ENCODE measurements at places on chromosomes 1 and 21.

GRCh38 chr1:59738152-59738551 is 76.6 kb upstream of the HOOK1 start:
- peak; percentile 84 for DNase-seq

- no peak for DNase-seq
These were observed 20.5 kb upstream of the NTMT2 start for GRCh38 chr1:170125269-170125668.

DNA sequence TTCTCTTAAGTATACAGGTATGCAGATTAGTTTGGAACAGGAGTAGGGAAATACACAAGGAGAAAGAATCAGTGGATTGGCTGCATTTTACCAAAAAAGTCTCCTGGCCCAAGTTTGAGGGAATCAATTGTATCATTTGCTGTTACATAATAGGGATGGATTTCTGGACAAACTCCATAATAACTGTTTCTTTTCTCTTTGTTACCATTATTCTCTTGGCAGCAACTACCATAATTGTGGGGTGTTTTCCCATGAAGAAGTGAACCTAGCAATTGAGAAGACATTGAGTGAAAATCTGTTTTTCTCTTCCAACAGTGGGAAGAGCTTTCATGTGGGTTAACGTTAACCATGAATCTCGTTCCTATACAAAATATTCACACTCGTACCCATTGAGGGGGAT is 46.4 kb upstream of the DPT start:
- no peak for DNase-seq

DNA sequence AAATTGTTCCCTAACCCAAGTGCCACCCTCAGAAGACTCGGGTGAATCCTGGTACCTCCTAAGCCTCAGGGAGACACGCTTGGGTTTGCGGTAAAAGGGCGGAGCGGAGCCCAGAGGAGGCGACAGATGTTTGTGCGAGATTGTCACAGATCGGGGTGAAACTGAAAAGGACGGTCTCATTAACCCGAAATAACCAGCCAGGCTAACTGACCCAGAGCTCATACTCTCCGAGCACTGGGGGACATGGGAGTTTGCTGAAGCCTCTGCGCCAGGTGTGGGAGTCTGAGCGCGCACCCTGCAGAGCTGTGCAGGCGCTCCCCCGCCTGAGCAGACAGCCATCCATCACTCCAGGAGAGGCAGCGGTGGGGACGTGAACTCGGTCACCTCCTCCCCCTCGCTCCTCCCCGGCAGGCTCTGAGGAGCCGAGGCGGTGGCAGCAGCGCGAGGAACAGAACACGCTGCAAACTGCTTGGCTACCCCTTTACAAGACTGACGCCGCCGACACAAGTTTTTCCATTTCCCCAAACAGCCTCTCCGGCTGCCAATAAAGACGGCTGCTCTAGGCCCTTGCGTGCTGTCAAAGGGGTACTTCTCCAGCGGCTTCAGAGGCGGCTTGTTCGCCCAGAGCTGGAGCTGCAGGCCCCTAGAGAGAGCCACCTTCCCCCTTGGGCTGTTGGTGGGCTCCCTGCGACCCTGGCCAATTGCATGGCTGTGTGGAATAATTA is 43.5 kb downstream of the RRAGC start:
- no peak for DNase-seq

- no peak for DNase-seq
These were observed 15.5 kb downstream of the CHI3L2 start for GRCh38 chr1:111242805-111243523.

- DNase-seq: no peak
These were observed 59.9 kb downstream of the SPSB1 start for GRCh38 chr1:9352377-9353134.

DNA sequence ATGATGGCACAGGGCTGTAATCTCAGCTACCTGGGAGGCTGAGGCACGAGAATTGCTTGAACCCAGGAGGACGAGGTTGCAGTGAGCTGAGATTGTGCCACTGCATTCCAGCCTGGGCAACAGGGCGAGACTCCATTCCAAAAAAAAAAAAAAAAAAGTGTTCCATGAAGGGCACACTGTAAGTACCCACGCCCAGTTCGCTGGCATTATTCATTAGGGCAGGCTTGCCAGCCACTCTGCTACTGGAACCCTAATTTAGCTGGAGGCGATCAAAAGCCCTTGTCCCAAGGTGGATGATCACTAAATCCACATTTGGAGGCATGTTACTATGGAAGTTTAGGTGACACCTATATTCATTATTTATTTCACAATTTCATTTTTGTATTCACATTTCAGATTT is 5.0 kb downstream of the IFNLR1 start:
- no peak for DNase-seq

DNA sequence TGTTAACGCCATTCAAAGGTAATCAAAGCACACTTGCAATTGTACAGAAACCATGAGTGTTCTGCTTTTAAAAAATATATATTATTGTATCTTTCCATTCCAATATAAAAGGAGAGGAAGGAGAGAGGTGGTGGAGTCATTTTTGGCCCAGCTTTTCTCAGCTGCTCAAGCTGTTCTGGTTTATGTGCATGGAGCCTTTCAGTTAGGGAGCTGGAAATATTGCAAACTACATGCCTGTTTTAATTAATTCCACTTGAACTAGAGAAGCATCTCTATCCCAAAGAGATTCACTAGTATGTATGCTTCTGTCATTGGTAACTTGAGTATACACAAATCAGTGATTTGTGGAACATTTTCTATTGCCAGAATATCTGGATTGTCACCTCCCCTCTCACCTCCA is 28.5 kb upstream of the C1orf105 start:
- no peak for DNase-seq

DNA sequence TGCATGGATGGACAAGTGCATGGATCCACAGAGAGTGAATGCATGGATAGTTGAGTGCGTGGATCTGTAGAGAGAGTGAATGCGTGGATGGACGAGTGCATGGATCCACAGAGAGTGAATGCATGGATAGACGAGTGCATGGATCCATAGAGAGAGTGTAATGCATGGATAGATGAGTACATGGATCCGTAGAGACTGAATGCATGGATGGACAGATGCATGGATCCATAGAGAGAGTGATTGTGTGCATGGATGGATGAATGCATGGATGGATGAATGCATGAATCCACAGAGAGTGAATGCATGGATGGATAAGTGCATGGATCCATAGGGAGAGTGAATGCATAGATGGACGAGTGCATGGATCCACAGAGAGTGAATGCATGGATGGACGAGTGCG is 153.8 kb downstream of the PCBP3 start:
- no peak for DNase-seq

DNA sequence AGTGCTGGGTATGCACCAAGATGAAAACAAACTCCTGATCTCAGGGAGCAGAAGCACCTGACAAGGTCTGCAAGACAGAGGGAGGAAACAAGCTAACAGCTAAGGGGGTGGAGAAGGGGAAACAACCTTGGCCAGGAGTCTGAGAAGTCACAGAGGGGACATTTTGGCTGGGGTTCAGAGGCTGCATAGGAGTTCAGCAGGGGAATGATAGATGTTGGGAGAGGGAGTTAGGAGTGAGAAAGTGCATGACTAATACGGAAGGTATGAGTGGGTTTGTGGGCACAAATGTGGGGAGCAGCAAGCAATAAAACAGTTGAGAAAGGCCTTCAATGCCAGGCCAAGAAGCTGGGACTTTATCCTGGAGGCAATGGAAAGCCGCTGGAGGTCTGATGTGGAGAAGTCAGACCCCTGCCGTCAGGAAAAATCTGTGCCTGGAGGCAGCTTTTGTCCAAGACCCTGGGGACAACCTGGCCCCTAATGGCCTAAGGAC is 16.4 kb downstream of the EPHA2 start:
- peak; percentile 86 for DNase-seq

DNA sequence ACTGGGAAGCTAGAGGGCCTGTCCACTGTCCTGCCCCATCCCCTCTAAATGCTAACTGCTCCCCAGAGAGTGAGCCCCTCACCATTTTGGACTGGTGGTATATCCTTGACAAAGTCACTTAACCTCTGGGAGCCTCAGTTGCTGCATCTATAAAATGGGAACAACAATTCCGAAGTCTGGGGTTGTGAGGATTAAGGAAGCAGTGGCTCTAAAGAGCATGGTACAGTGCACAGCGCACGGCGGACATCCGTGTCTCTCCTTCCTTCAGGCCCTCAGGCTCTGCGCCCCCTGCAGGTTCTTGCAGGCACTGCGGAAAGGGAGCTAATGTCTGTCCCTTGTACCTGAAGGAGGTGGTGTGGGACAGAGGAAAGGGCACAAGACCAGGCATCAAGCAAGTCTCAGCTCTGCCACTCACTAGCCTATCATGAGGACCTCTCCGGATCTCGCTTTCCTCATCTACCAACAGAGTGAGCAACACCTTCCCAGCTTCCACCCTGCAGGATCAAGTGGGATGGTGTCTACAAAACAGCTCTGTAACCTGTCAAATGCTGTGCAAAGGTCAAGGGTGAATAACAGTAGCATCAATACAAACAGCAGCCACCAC is 20.1 kb downstream of the ECE1 start:
- DNase-seq: peak; percentile 51

DNA sequence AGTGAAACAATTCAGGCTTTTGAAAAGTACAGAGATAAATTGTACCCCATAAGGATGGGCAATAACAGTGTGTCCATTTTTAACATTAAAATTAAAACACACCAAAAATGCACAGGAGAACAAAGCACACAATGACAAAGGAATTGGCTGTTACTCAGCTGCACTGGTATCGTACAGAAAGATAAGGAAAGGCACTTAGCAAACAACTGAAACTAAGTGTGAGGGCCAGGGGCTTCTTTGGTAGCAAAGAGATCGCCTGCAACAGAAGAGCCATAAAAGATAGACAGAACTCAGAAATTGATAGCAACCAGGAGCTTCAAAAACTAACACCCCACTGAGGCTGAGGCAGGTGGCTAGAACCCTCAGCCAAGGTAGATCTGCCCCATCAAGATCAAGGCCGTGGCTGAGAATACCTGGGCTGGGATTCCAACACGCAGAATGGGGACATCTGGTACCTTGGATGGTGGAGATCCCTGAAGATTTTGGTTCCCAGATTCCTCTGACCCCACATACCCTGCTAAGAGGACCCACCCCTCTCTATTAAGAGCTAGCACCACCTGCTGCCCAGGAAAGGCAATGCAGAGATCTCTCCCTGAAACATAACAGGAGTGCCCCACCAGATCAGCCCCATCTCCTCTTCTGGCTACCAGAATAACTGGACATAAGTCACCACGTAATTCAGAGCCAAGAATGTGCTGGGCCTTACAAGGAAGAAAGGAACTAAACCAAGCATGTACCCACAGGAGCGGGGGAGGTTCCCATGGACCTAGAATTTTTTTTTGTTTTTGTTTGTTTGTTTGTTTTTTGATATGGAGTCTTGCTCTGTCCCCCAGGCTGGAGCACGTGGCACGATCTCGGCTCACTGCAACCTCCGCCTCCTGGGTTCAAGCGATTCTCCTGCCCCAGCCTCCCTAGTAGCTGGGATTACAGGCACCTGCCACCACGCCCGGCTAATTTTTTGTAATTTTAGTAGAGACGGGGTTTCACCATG is 16.2 kb downstream of the PLEKHO1 start:
- peak; percentile 64 for DNase-seq

DNA sequence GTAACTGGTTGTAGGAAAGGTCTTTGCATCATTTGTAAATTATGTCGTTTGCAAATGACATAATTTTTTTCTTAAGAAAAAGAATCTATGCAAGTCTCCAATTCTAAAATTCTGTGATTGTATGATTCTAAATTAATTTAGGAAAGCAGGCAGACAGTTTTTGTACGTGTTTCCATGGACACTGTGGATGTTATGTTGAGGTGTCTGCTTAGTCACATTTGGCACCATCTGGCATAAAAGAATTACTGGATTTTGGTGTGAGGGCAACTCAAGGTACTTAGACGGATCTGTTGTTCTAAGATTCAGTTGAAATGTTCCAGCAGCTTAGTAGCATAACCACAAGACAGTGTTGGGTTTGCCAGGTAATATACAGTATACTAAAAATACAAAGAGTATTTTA is 42.5 kb downstream of the C1orf21 start:
- no peak for DNase-seq

GRCh38 chr1:228259368-228259894 is 51.6 kb downstream of the OBSCN start:
- no peak for DNase-seq

DNA sequence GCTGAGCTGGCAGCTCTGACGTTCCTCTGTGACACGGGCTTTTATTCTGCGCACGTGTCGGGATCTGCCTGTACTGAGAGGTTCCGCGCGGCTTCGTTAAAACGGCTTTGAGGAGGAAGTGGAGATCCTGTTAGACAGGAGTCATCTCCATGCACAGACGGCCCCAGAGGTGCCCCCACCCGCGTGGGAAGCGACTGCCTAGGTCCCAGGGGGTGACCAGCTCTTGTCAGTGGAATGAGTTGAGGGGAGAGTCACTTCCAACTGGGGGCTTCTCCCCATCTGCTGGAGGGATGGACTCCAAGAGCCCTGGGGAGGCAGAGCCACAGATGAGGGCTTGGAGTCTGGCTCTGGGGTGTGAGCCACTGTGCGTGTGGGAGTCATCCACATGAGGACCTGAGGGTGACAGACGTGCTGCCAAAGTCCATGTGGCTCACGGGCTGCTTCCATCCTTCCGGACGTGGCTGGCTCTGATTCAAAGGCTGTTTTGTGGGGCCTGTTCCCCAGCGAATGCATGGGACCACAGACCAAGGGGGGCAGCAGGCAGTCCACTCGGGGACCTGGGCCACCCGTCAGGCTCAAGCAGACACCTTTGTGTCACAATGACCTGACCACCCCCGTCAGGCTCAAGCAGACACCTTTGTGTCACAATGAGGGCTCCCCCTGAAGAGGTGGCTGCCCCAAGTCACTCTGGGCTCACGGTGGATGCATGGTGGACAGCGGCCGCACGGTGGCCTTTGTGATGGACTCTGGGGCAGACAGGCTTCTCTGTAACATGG is 26.8 kb downstream of the PTTG1IP start:
- peak; percentile 53 for DNase-seq

GRCh38 chr1:168227620-168228019 is 1.8 kb downstream of the SFT2D2 start:
- DNase-seq: no peak

DNA sequence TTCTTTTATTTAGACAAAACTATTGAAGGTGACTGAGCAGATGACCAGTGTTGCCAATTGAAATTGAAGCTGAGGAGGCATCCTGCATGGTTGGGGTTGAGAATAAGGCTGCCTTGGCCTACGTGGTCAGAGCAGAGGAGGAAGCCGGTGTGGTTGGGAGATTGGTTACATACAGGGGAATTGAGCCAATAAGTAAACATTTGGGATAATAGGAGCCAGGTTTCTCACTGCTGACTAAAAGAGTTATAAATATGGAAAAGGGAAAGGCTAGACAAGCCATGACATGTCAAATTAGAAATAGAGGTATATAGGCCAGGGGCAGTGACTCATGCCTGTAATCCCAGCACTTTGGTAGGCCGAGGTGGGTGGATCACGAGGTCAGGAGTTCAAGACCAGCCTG is 15.8 kb downstream of the SNX7 start:
- peak; percentile 62 for DNase-seq

- DNase-seq: peak; percentile 64
These were observed 184.0 kb downstream of the CDC7 start for GRCh38 chr1:91684481-91685196.

- DNase-seq: peak; percentile 65
These were observed 572 bp upstream of the SRSF10 start for GRCh38 chr1:23980728-23981070.

DNA sequence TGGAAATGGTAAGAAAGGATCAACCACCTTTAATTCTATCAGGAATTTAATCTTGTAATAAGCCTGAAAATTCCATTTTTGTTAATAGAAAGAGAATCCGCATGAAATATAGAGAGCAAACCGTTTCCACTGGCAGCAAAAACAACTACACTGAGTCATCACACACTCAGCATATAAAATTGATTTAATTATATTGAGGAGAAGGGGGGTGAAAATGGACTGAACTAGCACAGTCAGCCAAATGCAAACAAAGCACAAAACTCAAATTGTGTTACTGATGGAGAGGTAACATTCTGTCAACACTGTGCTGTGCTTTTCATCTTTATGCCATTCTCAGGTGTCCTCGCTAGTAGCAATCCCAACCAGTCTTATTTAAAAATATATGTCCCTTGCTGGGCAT is 1583.9 kb downstream of the MRPL39 start:
- DNase-seq: peak; percentile 3

All from fibroblast of skin of right quadriceps (primary cell).